ENCODE measurements at places on chromosomes 3 and 15.

- DNase-seq = no peak
Measured at GRCh38 chr3:5425371-5425770, 237.9 kb downstream of the EDEM1 start.

GRCh38 chr3:31925271-31925630, 55.8 kb downstream of the OSBPL10 start:
- no peak for DNase-seq

DNA sequence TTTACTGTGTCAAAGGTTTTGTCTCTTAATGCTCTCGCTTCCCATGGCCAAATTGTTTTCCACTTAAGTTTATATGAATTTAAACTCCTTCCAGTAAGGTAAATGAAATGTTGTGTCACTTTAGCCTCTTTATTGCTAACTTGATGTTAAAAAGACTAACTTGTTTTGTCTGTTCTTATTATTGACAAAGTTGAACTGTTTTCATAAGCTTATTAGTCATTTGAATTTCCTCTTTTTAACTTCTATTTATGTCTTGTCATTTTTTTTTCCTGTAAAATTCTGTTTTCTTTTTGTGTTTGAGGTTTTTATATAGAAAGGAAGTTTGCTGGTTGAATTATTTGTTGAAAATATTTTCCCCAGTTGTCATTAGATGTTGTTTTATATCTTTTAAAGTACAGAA, 25.8 kb downstream of the FAM98B start:
- no peak for DNase-seq

DNA sequence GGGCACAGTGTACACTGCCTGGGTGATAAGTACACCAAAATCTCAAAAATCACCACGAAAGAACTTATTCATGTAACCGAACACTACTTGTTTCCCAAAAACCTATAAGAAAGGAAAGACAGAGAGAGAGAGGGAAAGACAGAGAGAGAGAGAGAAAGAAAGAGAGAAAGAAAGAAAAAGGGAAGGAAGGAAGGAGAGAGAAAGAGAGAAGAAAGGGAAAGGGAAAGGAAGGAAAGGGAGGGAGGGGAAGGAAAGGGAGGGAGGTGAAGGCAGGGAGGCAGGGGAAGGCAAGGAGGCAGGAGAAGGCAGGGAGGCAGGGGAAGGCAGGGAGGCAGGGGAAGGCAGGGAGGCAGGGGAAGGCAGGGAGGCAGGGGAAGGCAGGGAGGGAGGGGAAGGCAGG, 48.2 kb downstream of the ANXA2 start:
- DNase-seq = no peak

- DNase-seq = no peak
Measured at GRCh38 chr3:73597476-73597875, 27.3 kb downstream of the PDZRN3 start.

DNA sequence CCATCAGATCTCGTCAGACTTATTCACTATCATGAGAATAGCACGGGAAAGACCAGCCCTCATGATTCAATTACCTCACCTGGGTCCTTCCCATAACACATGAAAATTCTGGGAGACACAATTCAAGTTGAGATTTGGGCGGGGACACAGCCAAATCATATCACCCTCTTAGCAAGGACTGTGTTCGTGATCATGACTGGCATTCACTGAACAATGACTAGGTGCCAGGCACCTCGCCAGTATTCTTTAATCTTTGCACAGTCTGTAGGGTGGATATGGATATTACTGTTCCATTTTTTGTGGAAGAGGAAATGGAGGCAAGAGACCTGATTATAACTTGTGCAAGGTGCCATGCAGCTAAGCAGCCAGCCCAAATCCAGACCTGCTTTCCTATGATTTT, 77.5 kb downstream of the IGF1R start:
- no peak for DNase-seq

- no peak for DNase-seq
Measured at GRCh38 chr3:193978486-193978885, 157.5 kb upstream of the HES1 start.

GRCh38 chr3:65005486-65005885, 317.7 kb upstream of the ADAMTS9 start:
- no peak for DNase-seq

DNA sequence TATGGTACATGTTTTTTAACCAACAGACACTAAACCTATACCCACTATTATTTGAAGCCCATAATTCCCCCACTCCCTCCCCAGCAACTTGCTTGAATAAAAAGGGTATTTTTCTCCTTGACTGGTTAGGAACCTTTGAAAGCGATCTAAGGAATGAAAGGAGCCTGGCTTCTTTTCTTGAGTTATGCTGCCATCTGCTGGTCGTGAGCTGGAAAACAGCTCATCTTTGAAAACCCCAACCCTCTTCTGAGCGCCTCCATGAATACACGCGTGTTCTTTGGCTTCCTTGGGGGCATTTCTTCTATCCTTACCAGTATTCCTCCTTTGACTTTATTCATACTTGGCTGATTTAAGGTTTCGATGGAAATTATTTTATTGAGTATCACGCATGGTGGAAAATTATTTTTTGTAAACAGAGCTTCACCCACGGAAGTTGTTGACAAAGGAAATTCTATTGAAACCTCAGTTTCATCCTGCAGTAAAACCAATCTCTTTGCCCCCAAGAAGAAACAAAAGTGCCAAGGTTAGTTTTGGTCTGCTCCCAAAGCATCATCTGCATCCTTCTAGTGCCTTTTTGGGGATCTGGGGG, 171.6 kb downstream of the SV2B start:
- peak; percentile 74 for DNase-seq

DNA sequence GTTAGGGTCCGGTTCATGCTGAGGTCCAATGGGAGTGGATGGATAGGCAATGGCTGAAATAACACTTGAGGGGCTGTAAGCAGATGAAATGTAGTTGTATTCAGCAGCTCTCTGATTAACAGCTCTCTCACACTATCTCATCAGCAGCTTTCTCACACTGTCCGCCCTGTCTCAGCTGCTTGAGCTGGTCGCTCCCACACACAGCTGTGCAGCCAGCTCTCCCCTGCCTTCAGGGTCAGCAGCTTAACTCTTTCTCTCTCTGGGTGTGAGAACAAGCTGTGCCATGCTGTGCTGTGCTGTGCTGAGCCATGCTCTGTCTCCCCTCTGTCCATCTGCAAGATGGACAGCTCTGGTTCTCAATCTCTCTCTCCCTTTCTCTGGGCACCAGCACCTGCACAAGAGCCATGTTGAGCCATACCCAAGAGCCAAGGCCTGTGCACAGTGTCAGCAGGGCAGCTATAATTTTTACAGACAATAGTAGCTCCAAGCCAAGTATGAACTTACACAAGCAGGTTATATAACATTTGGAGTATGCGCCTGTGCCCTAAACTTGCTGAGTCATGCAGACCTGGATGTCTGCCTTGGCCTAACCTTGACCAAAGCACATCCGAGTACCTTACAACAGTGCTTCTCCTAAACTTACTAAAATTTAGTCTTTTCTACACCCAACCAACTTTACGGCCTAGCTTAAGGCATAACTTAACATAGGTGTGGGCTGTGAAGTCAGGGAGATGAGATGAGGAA, 291.3 kb upstream of the TRIM42 start:
- peak; percentile 43 for DNase-seq

- DNase-seq = no peak
Measured at GRCh38 chr3:190581041-190581541, 67.2 kb downstream of the IL1RAP start.

DNA sequence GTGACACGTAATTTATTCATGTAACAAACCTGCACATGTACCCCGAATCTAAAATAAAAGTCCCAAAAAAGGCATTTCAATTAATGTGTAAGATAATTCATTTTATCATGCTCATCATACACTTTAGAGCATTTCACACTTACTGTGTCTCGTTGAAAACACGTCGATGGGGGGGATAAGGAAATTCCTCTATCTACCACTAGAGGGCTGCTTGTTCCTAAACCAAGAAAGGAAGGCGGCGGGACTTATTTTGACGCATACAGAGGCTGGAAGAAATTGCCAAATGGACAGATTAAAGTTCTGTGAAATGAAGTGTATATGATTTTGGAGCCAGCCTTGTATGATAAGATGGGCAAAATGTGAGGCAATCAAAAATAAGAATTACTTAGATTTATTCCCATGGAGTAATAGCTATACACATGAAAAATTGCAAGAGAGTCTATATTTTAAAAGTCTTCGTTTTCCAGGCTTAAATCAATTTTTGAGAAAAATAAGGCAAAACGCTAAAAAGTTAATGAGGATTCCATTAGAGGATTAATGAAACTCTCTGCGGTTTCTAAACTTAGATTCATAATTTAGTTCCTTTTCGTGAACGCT, 346.8 kb downstream of the CNTN3 start:
- DNase-seq = peak; percentile 81

DNA sequence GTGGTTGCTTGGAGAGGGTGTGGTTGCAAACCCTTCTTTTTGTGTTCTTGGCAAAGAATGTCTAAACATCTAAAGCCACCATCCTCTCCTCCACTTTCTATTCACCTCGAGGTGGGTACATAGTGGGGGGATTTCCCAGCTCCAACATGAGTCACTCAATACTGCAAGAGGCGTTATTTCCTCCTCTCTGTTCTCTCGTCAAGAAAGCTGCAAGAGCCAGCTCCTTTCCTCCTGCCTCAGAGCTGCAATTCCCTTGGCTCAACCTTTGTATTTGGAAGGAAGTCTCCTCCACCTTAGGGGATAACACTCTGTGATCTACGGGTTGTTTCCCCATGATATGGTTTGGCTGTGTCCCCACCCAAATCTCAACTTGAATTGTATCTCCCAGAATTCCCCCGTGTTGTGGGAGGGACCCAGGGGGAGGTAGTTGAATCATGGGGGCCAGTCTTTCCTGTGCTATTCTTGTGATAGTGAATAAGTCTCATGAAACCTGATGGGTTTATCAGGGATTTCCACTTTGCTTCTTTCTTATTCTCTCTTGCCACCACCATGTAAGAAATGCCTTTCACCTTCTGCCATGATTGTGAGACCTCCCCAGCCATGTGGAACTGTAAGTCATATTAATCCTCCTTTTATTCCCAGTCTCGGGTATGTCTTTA, 138.4 kb downstream of the PLCL2 start:
- no peak for DNase-seq

Data from spinal cord (tissue), 10 donors.